Colonic mucosa (tissue), 4 donors: ENCODE measurements at places on chromosomes 2 and 18. TPM values are rescaled to one million over a fixed set of nuclear protein-coding genes. Genes with fewer than 3 reads are reported as not detected.

DNA sequence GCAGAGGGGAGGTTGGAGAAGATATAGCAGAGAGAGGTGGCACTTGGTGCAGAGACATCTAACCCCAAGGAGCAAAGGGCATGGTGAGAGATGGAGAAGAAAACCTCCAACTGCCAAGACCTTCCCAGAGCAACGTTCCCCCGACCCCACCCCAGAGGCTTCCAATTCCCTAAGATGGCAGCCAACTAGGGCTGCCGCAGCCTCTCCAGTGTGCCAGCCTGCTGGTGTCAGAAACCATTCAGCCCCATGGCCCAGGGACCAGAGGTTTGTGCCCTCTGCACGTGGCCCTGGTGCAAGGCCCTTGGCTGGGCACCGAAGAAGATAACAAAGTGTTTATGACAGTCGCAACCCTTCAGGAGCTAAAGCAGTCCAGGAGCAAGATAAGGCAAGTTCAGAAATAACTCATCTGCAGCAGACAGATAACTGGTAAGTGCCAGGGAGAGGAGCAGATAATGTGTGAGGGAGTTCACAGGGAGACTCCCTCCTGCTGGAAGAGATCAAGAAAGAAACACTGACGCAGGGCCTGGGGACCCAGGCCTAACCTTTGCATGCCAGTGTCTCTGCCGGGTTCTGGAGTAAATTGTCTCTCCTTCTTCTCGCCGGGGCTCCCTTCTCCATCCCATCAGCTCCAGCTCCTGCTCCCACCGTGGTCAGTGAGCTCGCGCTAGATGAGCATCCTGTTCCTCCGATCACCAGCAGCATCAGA, 66.1 kb upstream of the ID2 start:
- no peak for DNase-seq

- no peak for DNase-seq
Measured at GRCh38 chr2:237132799-237133198, 47.1 kb downstream of the COPS8 start.

GRCh38 chr2:164456619-164457018, 164.7 kb downstream of the GRB14 start:
- no peak for DNase-seq

AQP12B gene
- 7.9 TPM for total RNA-seq

GRCh38 chr2:169260246-169260645, 102.1 kb downstream of the LRP2 start:
- no peak for DNase-seq

- no peak for DNase-seq
Measured at GRCh38 chr2:43459446-43460173, 136.2 kb downstream of the THADA start.

FNDC4 gene
- total RNA-seq, result 0.64 TPM

DNA sequence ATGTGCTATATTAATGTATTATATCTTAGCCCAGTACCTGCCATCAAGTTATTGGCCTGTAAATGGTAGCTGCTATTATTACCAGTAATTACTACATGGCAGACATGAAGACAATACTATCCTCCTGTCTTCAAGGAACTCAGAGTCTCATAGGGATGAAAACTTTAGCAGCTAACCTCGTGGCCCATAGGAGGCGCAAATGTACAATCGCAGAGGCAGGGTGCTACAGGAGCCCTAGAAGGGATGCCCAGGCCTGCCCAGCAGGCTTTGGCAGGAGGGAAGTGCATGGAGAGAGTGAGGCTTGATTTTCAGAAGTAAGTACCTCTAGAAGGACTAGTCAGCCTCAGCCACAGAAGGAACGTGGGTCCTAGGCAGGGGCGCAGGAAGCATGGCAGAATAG, 44.7 kb upstream of the KIDINS220 start:
- peak; percentile 52 for DNase-seq

NTSR2 gene
- total RNA-seq, result not detected

- DNase-seq, result no peak
Measured at GRCh38 chr2:1498176-1498575, 84.9 kb downstream of the TPO start.

DNA sequence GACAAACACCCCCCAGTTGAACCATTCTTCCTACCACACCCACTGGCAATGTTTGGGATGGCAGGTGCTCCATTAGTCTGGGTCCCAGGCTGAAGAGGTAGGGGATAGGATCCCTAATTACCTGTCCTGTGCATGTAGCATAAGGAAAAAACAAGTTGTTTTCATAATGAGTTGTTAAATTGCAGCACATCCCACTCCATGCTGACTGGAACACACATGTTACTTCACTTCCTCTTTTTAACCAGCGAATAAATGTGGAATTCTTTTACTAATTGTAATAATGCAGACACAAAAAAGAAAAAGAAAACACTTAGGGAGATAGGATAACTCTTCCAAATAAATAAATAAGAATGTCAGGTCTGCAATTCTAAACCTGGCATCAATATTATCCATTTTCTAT, 11.8 kb upstream of the CBLN2 start:
- no peak for DNase-seq

DNA sequence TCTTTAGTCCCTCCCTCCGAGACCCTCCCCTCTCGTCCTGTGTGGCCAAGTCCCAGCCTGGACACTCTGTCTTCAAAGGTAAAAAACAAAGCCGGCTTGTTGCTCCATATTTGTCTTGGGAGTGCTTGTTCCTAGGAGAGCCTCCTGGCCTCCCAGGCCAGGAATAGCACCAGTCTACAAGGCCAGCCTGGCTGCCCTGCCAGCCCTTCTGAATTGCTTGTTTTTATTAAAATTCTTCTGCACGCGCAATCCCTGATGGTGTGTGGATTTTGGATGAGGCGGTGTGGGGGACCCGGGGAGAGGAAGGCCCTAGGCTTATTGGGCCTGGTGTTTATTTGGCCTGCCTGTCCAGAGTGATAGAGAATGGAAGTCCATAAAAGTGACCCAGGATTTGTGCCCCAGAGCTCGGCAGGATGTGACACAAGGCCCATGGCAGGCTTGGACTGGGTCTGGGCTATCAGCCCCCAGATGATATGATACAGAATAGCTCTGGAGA, 297.3 kb downstream of the CYP26B1 start:
- no peak for DNase-seq

DNA sequence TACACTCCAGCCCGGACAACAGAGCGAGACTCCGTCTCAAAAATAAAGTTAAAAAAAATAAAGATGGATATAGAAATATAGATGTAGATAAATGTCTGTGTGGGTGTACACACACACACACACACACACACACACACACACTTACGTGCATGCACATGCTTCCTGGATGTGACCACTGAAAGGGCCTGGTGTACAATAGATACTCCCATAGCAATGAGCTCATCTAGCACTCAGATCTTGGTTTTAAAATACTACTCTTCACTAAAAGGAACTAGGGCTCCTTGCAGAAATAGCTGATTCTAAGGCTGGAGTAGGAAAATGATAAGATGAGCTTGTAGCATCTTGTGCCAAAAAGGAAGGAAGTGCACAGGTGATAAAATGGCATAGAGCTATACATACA, 39.1 kb downstream of the ROCK2 start:
- DNase-seq, result no peak

WDR75 gene
- total RNA-seq, result 19.0 TPM

APOB gene
- 3.3 TPM for total RNA-seq

DNA sequence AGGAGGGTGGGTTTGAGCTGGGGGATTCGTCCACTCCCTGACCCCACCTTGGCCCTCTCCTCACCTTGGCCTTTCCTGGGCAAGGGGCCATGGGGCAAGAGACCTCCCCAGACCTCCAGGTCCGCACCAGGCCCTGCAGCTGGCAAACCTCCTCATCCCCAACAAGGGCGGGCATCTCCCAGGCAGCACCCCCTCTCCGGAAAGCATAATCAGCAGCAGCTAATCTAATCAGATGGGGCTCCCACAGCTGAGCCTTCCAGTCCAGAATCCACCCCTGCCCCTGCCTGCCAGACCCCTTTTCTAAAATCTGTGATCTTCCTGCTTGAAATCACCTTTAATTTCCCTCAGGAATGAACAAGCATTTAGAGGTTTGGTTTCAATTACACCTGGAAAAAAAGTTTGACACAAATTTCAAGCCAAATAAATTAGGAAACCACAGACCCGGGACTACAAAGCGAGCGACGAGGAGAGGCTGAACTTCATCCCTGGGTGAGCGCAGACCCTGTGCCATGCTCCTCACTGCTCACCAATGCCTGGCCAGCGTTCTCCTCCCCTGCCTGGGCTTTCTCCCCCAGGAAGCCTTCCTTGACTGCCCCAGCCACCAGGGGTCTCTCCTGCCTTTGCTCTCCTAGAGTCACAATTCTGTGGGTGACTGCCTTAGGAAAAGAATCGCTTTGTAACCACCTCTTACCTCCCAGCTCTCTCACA, 143.0 kb upstream of the MYCN start:
- DNase-seq, result no peak

GRCh38 chr2:121818546-121818945, 63.1 kb downstream of the TSN start:
- DNase-seq, result no peak

DNA sequence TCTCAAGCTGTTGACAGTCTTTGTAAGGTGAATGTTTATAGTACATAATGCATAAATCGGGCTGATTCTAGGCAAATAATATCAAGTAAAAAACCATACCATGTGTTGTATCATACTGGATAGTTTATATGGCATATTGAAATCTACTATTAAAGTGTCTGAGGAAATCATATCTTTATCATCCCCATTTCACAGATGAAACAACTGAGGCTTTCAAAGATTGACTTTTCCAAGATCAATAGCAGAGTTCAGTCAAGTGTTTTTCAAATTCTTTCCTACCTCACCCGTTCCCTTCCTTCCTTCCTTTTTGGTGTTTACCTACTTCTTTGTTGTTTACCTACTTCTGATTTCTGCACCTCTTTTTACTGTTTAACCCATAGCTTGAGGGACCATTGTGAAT, 2.0 kb downstream of the LYPD6 start:
- no peak for DNase-seq

GRCh38 chr2:137968477-137969417, 4.5 kb downstream of the HNMT start:
- no peak for DNase-seq

DNA sequence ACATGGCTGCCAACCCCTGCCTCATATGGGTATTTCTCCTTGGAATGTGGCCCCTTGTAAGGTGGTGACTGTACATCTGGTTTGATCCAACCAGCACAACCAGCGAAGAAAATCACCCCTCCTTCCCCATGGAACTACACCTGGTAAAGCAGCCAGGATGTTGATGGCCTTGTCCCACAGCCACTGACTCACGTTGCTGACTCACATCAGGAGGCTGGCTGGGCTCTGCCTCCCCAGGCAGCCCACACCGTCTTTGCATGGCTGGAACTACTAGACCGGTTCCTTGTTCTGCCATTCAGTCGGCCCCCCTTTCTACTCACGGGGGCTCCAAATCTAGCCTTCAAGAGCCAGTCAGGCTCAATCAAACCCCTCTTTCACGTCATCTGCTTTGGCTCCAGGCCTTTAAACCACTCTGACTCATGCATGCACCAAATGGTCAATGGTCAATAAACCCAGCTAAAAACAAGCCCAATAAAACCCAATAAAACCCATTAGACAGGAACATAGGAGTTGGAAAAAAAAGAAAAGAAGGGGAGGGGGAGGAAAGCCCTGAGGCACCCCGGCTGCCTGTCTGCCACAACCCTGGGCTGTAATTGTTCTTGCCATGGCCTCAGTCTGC, 114.8 kb downstream of the PLB1 start:
- peak; percentile 54 for DNase-seq

DNA sequence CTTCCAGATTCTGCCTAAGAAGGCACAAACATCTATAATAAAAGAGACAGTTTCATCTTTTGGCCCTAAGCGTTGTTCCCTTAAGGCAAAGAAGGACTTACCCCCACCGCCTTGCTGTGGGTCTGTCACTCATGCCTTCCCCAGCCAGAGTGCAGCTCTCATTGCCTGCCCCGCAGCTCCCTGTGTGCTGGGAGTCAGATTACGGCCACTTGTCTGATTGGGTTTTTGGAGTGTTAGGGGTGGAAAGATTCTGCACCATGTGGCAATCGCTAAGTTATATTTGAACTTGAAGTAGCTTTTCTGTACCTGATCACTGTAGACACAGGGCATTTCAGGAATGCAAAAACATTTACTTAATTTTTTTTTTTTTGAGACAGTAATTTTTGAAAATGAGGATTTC, at the start of gene AQP4:
Gene AQP4, minus strand, starts transcription at position 151 of the 400 bp plus-strand sequence. Its CDS starts 18 bp downstream, at position 133.
- DNase-seq, result no peak

- no peak for DNase-seq
Measured at GRCh38 chr18:34624551-34624950, 85.5 kb upstream of the DTNA start.

- no peak for DNase-seq
Measured at GRCh38 chr18:60027397-60027796, 127.6 kb downstream of the PMAIP1 start.

DNA sequence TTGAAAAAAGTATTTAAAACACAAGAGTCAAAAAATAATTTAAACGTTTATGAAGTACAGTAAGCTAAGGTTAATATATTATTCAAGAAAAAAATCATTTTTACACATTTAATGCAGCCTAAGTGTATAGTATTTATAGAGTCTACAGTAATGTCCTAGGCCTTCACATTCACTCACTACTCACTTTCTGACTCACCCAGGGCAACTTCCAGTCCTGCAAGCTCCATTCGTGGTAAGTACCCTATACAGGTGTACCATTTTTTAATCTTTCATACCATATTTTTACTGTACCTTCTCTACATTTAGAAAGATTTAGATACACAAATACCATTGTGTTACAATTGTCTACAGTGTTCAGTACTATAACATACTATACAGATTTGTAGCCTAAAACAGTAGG, 20.9 kb upstream of the RPRD1A start:
- DNase-seq, result no peak

DNA sequence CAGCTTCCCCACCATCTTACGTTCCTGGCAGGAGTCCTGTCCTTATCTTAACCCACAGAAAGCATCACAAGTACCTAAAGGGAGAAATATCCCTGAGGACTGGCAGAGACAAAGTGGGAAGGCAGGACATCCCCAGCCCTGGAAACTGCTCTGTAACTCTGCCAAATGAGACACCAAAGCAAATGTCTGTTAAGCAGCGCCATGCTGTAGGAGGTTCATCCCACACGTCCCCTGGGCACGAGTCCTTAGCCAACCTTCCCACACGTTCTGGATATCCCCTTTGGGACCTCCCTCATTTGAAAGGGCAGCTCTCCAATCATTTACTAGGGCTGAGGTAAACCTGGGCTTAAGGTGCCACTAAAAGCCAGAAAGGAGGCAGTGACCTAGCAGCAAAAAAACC, 207.2 kb downstream of the ATAD2B start:
- no peak for DNase-seq

IGFBP2 gene
- 177 TPM for total RNA-seq

MREG gene
- 8.5 TPM for total RNA-seq

CLHC1 gene
- 8.1 TPM for total RNA-seq

EPAS1 gene
- total RNA-seq, result 140 TPM
